Cardiac septum (tissue), 1 donor: ENCODE measurements at places on chromosomes 3 and 15. TPM values are rescaled to one million over a fixed set of nuclear protein-coding genes. Genes with fewer than 3 reads are reported as not detected.

DNA sequence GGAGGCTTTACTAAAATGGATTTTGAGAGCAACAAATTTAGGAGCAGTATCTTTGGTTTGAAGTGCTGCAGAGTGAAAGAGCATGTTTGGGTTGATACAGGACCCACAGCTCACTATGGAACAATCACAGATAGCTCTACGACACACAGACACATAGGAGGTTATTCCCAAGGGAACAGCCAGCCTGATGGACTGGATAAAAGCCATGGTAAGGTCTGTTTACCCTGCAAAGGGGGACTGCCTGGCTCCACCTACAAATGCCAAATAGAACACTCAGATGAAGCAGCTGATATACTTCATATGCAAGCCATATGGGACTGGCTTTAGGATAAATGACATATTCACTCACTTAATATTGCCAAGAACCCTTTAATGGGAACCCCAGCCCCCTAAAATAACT, 75.4 kb downstream of the CDC25A start:
- DNase-seq: no peak

GRCh38 chr3:42501681-42502428, 588 bp upstream of the VIPR1 start:
- DNase-seq: peak; percentile 79

DNA sequence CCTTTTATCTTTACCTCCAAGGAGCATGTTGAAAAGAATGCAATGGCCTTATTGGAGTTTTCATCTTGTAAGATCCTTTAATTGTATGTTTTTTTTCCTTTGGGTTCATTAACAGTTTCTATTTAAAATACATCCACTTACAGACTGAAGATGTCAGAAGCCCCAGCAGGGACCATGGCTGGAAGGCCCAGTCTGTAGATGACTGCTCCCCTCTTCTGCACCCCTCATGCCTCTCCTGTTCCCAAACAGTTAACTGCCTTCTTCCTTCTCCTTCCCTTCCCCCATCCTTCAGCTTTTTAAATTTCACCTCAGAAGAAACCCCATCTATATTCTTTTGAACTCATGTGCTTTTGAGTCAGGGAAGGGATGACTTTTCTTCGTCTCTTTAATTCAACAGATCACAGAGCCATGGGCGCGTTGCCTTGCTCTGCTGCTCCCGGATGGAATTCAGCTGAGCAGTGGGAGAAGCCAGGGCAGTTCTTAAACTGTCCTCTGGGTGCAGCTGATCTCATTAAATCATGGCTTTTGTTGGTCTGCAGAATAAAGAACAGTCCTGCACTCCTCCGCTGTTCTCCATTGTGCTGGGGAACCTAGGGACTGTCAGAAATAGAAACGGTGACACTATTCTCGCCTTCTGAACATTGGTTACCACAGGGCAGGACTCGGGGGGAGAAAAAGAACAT, 71.5 kb upstream of the EIF1B start:
- DNase-seq: no peak

DNA sequence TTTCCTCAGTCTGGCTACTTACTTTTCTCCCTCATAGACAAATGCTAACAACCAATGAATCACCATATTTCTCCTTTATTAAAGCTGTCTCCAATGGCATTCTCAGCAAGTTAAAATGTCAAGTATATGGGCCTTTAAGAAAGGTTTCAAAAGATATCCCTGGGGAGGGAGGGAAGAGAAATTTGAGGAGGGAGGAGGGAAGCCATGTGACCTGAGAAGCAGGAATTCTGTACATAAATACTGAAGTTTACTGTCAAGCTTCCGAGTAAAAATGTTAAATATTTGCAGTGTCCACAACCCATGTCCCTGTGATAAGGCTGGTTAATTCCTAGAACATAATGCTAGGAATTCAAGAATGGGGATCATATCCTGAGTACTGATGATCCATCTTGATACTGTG, 175.9 kb downstream of the CNTN4 start:
- no peak for DNase-seq

DNA sequence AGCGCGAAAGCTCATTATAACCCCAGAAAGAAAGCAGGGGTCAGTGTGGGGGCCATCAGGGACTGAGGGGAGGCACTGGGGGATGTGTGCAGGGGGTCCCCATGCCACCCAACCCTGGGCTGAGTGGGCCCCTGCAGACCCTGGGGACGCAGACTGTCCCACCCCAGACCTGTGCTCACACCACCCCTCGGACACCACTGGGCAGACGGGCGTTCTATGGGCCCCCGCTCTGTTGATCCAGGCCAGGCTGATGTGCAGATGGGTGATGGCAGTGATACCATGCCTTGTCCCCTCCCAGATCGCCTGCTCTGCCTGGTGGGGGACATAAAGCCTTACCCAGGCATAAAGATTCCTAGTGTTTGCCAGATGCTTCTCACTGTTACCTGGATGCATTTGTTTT, 259.7 kb upstream of the TLE3 start:
- DNase-seq: peak; percentile 38

DNA sequence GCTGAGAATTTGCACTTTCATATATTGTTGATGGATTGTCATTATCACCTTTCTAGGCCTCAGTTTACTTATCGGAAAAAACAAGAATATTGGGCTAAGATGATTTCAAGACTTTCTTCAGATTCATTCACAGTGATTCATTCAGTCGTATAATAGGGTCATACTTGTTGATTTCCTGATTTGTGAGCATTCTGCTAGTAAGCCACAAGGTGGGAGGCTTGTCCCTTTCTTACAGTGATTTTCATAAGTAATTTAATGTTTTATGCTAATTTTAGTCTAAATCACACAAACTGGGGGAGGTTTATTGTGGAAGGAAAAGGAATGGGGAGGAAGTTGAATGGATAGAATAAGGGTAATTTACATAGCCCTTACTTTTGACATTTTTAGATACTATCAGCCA, 126.8 kb upstream of the GOLGA6L4 start:
- no peak for DNase-seq

DNA sequence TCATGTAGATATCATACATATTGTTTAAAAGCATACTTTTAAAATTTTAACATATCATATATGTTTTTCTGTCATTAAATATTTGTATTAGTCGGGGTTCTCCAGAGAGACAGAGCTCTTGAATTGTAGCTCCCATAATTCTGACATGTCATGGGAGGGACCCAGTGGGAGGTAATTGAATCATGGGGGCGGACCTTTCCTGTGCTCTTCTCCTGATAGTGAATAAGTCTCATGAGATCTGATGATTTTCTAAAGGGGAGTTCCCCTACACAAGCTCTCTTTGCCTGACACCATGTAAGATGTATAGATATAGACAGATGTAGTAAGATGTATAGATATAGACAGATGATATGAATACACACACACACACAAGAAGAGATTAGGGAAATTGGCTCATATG, 161.2 kb upstream of the ABI3BP start:
- DNase-seq: no peak

GRCh38 chr3:157067114-157067513, 92.8 kb downstream of the CCNL1 start:
- no peak for DNase-seq

GRCh38 chr3:47578691-47579632, at the start of gene CSPG5:
TSS of gene CSPG5 (minus strand) at chr3:47578865. CDS start at chr3:47578693, 172 bp downstream.
- DNase-seq: no peak

GRCh38 chr3:188185717-188186251, 31.8 kb downstream of the LPP start:
- no peak for DNase-seq

DNA sequence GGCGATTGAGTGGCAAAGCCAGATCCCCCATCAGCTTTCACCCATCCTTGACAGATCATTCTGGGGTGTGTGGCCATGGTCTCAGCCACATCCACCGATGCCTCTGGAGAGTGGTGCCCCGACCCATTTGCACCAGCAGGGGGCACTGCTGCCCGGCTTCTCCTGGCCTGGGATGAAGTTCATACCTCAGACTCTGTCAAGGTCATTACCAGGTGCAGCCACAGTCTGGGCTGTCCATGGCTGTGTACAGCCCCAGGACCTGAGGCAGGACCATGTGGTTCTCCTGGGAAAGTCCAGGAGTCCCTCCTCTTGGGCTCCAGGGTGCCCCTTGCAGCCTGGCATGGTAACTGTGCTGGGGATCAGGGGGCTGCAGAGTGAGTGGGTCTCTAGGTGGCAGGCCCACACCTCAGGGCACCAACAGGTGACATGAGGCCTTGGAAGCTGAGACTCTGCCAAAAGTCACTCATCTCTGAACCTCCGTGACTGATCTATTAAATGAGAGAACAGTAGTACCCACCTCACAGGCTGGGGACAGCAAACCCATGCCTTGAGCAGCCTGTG, 67.2 kb downstream of the CACNA2D2 start:
- peak; percentile 82 for DNase-seq

GRCh38 chr3:2837910-2838309, 272.3 kb downstream of the IL5RA start:
- no peak for DNase-seq

DNA sequence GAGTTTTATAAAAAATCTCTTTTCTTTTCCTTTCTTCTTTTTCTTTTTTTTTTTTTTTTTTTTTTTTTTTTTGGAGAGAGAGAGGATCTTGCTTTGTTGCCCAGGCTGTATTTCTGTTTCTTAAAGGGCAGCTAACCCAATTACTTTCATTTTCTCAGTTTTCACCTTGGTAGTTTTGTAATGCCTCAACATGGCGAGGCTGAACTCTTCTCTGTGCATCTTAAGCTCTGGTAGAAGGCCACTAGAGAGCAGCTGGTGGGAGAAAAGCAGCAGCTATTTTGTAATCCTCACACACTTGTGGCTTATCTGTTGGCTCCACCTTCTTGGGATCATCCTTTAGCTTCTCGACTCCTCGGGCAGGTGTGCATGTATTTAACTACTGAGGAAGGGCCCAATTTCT, 152.2 kb upstream of the MEIS2 start:
- DNase-seq: no peak

DNA sequence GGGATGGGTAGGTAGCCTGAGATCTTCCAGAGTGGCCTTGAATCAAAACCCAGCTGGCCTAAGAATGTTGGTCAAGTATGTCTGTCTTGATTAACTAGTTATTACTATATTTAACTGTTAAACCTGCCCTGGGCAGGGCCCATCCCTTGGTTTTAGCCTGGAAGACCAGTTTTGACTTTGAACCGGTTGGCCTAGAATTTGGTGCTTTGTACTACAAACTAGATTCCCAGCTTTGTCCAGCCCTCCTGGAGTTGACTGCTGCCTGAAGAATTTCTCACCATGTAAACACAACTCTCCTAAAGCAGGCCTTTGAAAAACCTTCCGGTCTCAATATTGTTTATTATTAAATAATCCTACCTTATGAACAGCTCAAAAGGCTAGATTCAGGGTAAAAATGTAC, 16.0 kb downstream of the C15orf62 start:
- no peak for DNase-seq

Gene ST3GAL6
- 87.0 TPM for total RNA-seq

Gene FGF12
- 45.1 TPM for total RNA-seq

Gene KCNMB3
- 1.9 TPM for total RNA-seq

Gene ZMYND10
- total RNA-seq: 0.35 TPM

Gene TPRG1
- total RNA-seq: 2.2 TPM

Gene OCA2
- not detected for total RNA-seq

Gene CACNA1D
- 0.46 TPM for total RNA-seq

Gene TMEM207
- not detected for total RNA-seq

Gene SLC6A20
- not detected for total RNA-seq

Gene TNNC1
- 8,054 TPM for total RNA-seq

Gene IQCF5
- total RNA-seq: not detected

Gene FSTL1
- 140 TPM for total RNA-seq

Gene COX17
- total RNA-seq: 130 TPM

Gene HMG20A
- 36.0 TPM for total RNA-seq
